Activated T-cell treated with anti-CD3 and anti-CD28 coated beads, Interleukin-2, amount 50 U/mL, for 72 hours (primary cell): ENCODE measurements at places on chromosomes 6 and 20.

- DNase-seq, result no peak
These were observed 776.1 kb downstream of the TENT5A start for GRCh38 chr6:80976336-80976735.

DNA sequence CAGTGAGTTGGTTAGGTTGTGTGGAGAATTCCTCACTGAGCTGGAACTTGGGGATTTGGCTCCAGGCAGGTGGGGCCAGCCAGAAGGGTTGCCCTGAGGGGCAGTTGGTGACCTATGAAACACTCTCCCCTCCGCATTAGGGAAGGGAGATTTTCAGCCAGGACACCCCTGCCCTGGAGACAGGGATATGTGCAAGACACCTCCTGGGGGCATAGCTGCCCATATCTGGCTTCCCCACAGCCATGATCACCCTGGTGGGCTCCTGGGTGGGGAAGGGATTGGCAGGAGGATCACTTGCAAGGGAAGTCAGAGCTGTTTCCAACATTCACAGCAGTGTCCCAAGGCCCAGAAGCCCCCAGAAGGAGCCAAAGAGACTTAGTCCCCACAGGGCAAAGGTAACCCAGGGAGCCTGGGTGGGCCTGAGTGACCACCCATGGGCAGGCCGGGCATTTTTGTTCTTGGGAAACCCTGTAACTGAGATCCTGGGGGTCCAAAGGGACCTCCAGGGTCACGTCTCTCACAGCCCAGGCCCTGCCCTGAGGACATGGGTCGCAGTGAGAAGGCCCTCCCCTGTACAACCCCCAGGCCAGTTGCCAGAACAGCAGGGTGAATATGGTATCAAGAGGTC lies 145.8 kb downstream of the MRPL14 start:
- DNase-seq, result no peak

DNA sequence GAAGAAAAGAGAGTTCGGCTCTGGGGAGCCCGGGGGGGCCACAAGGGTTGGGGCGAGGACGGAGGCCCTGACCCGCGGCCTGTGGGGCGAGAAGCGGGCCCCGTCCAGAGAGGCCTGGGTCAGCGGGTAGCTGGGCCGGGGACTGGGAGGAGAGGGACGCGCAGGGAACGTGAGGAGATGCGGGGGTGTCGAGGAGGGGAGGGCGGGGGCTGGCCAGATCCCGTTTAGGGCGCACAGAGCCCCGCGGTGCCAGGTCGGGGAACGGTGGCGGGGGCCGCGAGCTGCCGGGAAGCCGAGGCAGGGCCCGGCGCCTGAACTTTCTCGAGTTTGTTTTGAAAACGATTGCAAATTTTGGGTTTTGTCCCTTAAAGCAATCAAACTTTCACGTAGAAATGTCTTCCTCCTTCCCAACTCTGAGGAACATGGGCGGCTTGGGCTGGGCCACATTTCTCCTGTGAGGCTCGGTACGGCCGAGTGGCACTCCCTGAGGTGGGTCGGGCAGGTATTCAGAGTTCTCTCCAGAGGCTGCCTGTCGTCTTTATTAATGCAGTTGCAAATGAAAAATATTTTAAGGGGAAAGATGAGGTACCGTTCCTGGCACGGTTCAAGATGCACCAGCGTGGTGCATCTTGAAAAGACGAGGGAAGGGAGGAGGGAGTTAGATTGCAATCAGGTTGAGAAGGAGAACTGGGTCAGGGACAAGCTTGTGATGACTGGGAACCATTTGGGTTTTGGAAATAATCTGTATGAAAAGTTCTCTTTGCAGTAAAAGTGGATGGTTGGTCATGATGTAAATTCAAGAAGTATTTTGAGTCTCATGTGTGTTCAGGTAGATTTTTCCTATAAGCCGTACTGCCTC lies 972 bp downstream of the RNF8 start:
- DNase-seq, result peak; percentile 25

DNA sequence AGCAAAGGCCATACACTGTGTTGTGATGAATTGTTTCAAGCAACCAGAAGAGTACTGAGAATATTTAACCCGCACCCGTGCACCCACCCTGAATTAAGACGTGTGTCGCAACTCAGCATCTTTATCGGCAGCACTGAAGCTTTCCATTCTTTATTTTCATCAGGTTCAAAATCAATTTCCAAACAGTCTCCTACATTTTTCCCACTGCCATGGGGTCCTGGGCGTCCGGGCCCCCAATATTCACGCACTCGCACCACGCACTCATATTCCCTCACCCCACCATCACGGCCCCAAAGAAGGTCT lies 1.8 kb downstream of the LTB start:
- DNase-seq, result no peak

- peak; percentile 21 for DNase-seq
These were observed 137.4 kb upstream of the HDAC2 start for GRCh38 chr6:114108119-114109002.

- no peak for DNase-seq
These were observed 7.9 kb downstream of the TGM3 start for GRCh38 chr20:2303673-2304072.

GRCh38 chr6:151998784-151999183 lies 191.3 kb downstream of the ESR1 start:
- no peak for DNase-seq

- peak; percentile 38 for DNase-seq
These were observed 3.9 kb upstream of the TRIM39 start for GRCh38 chr6:30322527-30323501.

DNA sequence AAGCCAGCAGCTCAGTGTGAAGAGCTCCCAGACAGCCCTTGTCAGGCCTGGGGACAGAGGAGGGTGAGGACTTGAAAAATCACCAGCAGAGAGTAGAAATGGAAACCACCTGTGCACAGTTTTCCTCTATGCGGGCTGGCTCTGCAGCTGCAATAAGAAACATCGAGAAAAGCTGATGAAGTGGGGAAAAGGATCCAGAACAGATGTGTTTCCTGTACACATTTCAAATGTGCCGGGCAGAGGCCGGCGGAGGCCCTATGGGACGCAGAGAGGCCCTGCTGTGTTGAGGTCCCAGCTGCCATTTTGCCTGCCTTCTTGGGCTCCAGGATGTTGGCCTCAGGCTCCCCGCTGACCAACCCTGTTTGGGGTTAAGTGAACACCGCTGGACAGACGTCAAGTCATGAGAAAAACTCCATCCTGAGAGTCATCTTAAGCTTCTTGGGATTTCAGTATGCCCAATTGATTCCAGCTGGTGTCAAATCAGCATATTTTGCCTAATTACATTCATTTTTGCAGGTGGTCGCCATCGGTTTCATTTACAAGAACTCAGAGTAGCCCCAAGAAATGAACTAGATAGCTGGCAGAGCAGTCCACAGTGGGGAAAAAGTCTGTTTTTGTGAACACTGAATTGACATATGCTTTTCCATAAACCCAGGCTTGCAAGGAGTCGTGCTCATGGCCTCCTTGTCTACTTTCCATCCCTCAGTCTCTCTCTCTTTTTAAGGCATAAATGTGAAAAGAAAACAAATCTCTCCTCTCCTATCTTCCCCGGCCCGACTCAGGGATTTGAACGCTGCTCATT lies 150.4 kb upstream of the PHACTR3 start:
- DNase-seq, result no peak

GRCh38 chr6:149139782-149140136 lies 177.8 kb upstream of the TAB2 start:
- DNase-seq, result no peak

DNA sequence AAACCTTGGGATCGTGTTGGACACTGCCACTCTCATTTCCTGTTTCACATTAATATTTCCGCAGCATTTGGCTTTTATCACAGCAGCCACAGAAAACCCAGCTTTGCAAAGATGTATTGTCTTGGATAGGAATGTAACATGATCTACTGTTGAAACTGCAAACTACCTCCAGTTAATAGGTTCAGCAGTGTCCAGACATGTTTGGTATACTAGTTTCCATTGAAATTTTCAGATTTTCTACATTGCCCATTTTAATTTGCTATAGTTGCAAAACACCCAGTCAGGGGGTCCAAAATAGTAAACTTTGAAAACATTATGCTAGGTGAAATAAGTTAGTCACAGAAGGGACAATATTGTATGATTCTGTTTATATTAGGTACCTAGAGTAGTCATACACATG lies 3.3 kb downstream of the ANKRD6 start:
- no peak for DNase-seq

- DNase-seq, result no peak
These were observed 109.3 kb upstream of the PROKR2 start for GRCh38 chr20:5426026-5426425.

DNA sequence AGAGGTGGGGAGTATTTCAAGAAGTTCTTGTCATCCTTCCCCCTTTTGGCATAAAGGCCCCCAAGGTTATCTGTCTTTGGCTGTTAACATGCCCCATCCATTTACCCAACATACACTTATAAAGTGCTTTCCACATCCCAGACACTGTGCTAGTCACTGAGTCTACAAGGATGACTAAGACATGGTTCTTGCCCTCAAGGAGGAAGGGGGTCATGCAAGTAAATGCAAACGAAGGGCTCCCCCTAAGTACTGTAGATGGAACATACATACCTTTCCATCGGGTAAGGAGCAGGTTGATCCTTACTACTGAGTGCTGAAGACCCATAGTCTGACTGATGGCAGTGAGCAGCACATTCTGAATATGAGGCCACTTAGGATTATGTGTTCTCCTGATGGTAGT lies 38.3 kb downstream of the HECA start:
- DNase-seq, result peak; percentile 41

DNA sequence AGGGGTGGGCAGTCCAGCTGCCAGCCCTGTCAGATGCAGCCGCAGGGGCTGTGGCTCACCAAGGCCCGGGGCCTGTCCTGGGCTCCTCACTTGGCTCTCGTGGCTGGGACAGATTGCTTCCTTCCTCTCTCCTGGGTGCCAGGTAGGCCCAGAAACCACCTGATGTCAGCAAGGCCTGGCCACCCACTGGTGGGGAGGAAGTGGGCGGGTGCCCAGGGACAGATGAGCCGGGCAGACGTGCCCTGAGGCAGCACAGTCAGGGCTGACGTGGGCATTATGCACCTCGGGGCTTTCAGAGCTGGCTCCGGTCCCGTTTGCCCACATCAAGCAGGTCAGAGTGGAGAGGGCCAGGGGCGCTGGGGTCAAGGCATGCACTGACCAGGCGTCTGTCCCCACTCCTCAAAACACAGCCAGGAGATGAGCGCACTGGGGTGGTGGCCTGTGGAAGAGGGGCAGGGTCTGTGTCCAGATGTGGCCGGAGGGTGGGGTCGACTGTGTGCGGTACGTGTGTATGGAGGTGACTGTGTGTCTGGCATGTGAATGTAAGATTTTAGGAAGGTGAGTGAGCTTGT lies 133.2 kb upstream of the PTPN1 start:
- no peak for DNase-seq

GRCh38 chr20:45595235-45595634 lies 16.2 kb upstream of the WFDC8 start:
- no peak for DNase-seq

DNA sequence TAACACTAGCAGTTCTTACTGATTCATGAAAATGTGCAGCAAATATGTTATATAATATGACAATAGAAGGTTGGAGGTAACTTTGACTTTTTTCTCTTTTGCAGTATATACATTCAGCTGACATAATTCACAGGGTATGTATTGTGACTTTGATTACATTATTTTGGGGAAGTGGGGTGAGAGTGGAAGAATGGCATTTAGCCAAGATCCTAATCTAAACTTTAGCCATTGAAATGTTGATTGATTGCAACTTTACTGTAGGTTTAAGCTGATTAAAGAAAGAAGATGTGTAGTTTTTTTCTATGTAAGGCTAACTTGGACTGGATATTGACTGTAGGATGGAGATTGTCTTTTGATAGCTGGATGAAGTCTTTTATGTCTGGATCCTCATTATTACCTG lies 46.0 kb downstream of the MAPK14 start:
- no peak for DNase-seq

DNA sequence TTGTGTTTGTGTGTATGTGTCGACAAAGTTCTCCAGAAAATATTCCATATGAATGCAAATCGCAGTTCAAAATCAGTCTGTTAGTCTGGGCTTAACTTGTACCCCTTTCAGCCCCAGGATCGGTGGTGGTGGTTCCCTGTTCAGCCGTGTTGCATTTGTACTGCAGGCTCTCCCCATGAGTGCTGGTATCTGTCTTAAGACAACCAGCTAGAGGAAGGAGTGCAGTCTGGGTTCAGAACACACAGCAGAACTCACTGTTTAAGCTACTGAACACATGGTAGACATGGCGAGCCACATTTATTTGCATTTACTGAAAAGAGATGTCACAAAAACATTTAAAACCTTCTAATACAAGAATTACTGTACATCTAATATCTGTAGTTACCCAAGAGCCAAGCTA lies 192.1 kb downstream of the ARID1B start:
- DNase-seq, result no peak

DNA sequence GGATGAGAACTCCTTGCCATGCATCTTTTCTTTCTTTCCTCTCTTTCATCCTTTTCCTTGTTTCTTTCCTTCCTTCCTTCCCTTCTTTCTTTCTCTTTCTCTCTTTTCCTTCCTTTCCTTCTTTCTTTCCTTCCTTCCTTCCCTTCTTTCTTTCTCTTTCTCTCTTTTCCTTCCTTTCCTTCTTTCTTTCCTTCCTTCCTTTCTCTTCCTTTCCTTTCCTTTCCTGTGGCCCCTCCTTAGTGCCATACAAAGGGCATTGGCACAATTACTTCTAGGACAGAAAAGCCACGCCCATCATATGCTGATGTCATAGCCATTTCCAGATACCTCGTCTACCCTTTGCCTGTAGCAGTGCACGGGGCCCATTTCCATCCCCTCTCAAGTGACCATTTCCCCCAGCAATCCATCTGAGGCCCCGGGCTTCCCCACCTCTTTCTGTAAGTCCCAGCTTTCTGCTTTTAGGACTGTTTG lies 2.2 kb upstream of the CENPB start:
- DNase-seq, result no peak

DNA sequence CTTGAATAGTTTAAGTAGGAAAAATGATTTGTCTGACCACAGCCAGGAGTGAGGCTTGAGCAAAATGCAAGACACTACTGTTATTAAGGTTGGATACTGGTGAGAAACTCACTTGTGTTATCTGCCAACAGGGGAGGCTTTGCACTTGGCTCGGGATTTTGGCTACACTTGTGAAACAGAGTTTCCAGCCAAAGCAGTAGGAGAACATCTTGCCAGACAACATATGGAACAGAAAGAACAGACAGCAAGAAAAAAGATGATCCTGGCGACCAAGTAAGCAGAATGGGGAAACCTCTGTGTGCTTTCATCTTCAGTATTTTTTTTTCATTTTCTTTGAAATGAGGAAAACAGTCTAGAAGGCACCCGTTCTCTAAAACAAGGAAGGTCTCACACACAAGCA lies 31.6 kb downstream of the TFAP2D start:
- no peak for DNase-seq

GRCh38 chr6:163711615-163712565 lies 297.4 kb downstream of the QKI start:
- no peak for DNase-seq

- no peak for DNase-seq
These were observed 7.1 kb upstream of the DDO start for GRCh38 chr6:110422444-110422822.

DNA sequence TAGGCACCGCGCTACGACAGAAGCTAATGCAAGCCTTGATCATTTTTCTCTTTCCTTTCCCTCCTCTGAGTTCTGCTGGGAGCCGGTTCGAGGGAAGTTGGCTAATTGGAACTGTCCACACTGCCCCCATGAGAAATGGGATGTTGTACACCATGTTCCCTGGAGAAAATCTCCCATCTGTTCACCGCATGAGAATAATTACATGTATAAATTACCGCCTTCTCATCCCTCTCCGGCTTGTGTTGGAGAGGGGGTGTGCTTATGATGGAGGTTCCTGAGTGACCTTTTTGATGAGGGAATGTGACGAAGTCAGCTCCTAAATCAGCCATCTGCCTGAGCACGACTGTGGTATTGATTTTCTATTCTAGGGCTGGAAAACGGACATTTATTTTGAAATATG lies 320.2 kb upstream of the SULF2 start:
- no peak for DNase-seq

GRCh38 chr6:102812242-102812641 lies 1418.7 kb downstream of the GRIK2 start:
- no peak for DNase-seq
